Naive thymus-derived CD4-positive, alpha-beta T cell (primary cell): ENCODE measurements at places on chromosomes 5 and 9. TPM values are rescaled to one million over a fixed set of nuclear protein-coding genes. Genes with fewer than 3 reads are reported as not detected.

Gene OTP
- total RNA-seq, result not detected in 2 replicates

Gene MINAR2
- not detected for total RNA-seq

Gene CRHBP
- total RNA-seq, result not detected

Gene HTR1A
- total RNA-seq, result not detected

Gene MAP1B
- 0.08 and 0.10 TPM in 2 replicates for total RNA-seq

Gene DPM2
- total RNA-seq, result 76.4 TPM

Gene CXCL14
- not detected for total RNA-seq

Gene FRRS1L
- total RNA-seq, result not detected

Gene SLC6A3
- total RNA-seq, result 0.07 TPM in 1 of 2 replicates, not detected in the other

Gene NOXA1
- total RNA-seq, result 11.1 TPM

Gene SMIM33
- total RNA-seq, result 0.14 TPM

Gene C8G
- total RNA-seq, result 0.77 TPM

- no peak for DNase-seq
Measured at GRCh38 chr9:125743682-125744428, 3.3 kb upstream of the PBX3 start.

DNA sequence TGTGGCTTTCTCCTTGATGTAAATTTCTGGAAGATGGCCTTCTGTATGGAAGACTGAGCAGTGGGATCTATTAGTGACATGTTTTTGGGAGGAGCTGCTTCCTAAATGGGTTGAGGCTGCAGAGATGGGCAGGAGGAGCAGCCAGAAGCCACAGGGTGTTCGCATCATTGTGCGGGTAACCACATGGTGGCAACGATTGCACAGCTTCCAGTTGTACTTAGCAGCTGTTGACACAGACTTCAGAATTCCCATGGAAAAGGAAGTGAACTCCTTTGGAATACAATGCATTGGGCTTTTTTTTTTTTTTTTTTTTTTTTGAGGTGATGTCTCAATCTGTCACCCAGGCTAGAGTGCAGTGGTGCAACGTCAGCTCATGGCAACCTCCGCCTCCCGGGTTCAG lies 297.3 kb downstream of the NR3C1 start:
- DNase-seq, result no peak

DNA sequence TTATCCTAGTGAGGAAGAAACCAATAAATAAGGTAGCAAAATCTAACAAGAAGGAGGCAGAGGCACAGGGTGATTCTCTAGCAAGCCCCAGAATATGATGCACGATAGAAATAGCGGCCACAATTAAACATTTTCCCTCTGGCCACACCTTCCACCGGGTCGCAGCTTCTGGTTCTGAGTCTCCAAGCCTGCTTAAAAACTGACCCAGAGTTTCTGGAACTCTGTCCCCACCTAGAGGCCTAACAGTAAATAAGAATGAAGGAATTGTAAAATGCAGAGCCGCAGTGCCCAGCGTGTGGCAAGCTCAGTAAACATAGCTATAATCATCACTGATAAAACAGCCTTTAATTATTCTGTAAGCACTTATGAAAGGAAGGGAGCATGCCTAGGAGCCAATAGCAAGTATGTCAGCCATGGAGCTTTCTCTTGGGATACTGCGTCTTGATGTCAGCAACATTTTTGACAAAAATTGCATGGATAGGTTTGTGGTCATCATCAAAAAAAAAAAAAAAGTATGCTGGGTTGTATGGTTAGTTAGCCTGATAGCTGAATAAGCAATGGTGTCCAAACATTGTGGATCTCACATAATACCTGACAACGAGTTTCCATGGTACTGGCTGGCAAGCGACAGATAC lies 465.5 kb downstream of the DNAH5 start:
- DNase-seq, result no peak

DNA sequence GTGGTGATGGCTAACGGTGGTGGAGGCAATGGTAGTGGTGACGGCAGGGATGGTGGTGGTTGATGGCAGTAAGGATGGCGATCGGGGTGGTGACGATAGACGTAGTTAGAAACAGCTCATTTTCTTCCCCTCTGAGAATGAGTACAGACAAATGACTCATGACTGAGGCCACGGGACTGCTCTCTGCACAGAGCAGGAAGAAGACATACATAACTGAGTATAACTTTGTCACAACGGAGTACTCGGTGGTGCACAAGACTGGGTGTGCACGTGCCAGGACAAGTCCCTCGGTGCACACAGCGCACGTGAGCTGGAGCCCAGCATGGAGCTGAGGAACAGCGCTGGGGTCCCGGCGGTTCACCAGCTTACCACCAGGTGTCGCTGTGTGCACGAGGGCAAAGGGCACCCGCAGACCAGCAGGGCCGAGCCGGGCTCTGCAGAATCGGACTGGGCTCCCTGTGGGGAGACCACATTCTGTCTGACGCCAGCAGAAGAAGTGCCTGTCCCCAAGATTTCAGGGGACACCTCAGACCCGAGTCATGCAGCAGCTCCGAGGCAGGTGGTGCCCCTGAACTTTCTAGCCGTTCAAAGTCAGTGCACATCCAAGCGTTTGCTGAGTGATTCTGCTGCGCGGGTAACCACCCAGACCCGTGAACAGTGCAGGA lies 188.6 kb downstream of the FSTL4 start:
- DNase-seq, result peak; percentile 61

DNA sequence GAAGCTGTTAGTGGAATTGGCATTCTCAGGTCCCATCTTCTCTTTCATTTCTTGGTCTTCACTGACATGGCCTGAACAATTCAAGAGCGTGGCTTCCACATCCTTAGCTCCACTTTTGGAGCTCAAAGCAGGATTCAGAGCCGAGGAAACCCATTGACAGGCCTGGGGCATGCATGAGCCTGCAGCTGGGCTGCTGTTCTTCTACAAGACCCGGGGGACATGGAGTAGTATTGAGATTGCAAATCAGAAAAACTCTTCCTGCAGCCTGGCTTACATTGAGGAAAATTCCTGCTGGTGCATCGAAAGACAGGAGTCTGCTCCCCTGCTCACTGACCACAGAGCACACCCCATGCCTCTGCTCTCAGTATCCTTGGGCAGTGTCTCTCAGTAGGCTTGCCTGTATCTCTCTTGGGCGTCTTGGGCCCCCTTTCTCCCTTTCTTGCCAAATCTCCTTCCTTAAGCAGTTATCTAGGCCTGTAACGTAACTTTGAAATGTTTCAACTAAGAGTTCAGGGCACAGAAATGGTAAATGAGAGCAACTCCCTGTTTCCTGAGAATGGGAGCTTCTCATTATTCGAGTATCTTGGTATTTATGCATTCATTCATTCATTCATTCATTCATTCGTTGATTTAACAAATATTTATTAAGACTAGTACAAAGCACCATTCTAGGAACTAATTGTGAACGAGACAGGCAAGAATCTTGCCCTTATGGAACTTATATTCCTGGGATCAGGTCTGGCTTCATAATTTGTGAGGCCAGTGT lies 603.6 kb upstream of the CLINT1 start:
- no peak for DNase-seq

DNA sequence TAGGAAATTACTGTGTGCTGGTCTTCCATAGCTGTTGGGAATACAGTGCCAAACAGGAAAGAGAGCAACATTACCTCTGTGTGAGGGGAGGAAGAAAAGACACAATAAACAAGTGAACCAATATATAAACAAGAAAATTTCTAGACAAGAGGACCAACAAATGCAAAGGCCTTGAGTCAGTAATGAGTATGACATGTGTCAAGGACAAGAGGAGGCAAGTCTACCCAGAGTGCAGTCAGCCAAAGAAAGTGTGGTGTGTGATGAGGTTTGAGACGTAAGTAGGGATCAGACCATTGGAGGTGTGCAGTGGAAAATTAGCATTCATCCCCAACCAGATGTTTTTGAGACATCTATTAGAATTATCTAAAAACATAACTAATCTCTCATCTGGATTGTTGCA lies 69.5 kb upstream of the CDH6 start:
- no peak for DNase-seq

GRCh38 chr9:20551835-20552234 lies 70.5 kb downstream of the MLLT3 start:
- DNase-seq, result peak; percentile 34

DNA sequence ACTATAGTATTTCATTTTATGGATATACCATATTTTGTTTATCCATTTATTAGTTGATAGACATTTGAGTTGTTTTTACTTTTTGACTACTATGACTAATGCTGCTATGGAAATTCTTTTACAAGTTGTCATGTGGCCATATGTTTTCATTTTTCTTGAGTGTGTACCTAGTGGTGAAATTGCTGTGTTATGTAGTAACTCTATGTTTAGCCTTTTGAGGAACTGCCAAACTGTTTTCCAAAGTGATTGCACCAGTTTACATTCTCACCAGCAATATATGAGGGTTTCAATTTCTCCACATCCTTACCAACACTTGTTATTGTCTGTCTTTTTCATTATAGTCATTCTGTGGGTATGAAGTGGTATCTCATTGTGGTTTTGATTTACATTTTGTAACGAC lies 75.4 kb downstream of the GRIA1 start:
- no peak for DNase-seq

DNA sequence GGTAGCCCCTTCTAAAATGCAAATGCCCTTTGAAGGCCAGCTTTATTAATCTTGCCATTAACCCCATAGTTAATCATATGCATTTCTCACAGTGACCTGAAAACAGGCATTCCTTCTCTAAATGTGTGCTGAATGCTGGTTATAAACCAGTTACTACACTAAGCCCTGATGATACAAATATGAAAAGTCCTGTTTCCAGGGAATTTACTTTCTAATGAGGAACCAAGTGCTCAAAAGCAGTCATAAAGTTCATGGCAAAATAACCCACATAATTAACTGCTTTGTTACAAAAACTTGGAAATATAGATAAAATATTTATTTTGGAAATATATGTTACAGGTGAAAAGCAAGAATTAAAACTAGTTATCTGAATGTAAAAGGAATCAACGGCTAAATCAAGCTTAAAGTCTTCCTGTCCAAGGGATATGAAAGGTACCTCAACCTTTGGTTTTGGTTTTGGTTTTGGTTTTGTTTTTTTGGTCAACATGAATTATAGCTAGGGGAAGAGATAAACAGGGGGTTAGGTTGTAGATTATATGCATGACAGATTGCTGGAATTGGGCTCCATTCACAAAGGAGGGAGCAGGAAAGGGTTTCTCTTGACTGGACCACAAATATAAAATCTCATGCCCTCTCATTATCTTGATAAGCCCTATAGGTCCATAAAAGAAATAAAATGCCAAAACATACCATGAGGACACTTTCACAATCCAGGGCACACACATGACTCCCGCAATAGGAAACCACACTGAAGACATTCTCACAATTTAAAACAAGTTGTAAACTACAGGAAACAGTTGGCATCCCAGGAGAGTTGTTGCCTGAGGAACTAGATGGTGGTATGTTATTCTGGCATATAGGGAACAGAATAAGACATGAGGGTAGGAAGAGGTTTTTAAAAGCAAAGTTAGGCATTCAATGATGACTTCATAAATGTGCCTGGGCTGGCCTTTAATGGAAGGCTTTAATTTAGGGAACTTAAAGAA lies 46.7 kb upstream of the MACIR start:
- DNase-seq, result no peak

- no peak for DNase-seq
Measured at GRCh38 chr5:136190091-136190720, 2.8 kb downstream of the SMIM32 start.

- DNase-seq, result no peak
Measured at GRCh38 chr5:177474846-177475562, 1.6 kb upstream of the DBN1 start.

- no peak for DNase-seq
Measured at GRCh38 chr5:520850-521226, 3.4 kb downstream of the SLC9A3 start.

DNA sequence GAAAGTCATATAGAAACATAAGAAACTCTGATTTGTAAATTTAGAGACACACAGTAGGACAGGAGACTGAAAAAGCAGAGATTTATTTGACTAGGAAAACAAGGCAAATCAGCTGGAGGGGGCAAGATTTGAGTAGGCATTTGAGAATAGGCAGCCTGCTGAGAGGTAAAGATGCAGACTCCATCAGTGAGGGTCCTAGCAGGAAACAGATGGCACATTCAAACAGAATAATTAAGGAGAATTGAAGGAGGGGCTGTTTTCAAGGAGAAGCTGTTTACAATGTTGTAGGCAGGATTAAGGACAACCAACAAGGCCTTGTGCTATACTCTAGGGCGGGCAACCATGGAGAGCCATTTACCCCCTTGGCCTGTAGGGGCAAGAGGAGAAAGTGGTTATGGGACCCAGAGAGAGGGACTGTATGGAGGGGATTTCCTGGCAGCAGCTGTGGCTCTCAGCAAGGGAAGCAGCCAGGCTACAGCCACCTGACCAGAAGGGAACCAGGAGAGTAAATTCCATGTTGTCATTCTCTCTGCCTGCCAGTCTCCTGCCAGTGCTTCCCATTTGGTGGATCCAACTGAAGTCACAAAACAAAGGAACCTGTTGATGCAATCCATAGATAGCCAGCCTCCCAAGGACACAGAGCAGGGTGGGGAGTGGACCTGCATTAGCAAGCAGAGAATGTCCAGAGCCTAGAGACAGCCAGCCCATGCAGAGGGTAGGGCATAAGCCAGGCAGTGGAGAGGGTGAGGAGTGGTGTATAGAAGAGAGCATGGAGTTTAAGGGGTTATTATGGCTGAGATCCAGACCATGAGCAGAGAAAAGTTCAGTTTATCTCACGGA lies 38.2 kb downstream of the PAPPA start:
- DNase-seq, result no peak

DNA sequence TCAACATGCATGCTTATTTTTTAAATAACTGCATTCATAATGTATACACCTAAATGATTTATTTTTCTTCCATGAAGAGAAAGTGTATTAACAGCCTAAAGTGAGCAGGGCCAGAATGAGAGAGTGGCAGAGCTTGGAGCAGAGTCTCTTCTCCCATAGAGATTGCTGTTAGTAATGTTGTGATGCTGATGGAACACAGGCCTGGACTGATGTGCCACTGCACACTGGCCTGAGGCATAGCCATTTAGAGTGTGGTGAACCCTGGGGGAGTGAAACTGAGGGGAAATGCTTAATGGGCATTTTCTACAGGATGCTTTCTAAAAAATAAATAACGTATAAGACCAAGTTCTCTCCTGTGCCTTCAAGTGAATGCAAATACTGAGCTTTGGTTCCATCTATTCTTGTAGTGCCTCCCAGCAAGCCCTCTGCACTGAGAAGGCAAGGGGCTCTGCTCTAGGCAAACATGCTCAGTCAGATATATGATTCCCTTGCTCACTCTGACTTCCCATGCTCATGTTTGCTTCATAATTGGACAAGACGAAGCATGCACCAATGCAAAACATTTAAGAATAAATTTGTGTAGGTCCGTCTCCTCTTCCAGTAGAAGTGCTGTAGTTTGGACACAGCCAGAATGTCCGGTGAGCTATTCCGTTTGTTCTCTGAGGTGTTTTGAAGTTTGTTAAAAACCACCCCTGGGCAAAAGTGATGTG lies 185.7 kb downstream of the PBX3 start:
- DNase-seq, result no peak
